ENCODE measurements at places on chromosomes 2 and 18.

GRCh38 chr18:51955136-51955535, 384.9 kb upstream of the DCC start:
- DNase-seq = no peak

DNA sequence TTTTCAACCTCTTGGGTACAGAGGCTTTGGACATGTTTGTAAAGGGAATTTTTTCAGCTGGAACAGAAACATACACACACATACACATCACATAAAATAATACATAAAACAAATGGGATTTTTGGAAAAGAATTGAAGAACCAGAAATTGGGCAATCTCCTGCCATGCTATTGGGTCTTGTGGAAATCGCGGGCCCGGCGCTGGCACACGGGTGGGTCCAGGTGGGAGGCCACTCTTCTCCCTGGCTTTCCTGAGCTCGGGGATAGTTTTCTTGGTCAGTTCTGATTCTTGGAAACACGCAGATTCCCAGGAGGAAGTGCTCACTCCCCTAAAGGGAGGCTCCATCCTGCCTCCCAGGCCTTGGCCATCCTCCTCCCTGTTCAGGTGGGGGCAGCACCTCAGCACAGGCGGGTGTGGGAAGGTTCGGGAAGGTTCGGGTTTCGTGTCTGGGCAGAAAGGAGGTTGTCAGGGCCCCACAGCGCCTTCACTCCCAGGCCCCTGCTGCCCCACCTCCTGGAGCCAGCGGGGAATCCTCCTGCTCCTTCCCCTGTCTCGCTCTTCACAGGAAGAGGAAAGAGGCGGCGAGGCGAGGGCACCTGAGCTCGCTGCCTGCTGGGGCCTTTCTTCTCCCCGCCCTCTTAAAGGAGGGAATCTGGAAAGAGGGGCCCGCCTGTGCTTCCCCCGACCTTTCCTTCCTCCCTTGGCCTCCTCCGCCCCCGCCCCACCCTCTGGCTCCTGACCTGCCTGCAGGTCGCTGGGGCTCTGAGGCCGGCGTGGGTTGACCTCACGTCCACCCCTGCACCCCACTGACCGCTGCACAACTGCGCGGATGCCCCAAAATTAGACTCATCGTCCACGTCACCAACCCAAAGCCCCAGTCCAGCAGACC, 97.8 kb upstream of the PXDN start:
- no peak for DNase-seq

DNA sequence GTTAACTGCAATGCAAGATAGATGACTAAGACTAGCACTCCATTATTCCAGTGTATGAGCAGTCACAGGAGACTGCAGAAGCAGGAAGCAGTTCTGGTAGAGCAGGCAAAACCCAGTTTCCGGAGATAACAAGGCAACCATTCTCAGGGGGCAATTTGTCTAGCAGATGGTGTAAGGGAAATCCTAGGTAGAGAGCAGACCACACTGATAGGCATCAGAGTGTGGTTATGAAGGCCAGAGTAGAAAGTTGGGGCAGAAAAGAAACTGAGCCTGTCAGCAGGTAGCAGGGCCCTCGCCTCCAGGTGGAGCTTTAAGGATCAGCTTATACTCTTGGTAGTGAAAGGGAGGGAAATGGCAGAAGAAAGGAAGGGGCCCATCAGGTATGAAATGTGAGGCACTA, 164.4 kb downstream of the PDE11A start:
- no peak for DNase-seq

- no peak for DNase-seq
These were observed 2.1 kb upstream of the RNF152 start for GRCh38 chr18:61894751-61895524.

DNA sequence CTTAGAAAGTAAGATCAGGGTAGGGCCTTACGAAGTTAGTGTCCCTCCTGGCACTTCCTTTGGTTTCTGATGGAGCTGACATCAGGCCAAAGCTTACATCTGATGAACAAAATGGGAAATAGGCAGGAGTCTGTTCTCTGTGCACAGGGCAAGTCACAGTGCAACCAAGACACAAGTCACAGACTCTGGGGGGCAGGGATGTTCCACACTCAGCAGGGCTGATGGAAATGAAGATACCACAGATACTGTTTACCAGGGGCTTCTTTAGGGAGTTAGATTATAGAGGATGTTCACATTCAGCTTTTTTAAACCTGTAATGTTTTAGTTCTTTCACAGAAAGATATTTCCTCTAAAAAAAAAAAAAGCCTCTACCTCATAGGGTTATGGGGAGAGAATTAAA, 106.2 kb upstream of the EPC2 start:
- DNase-seq = no peak
